ENCODE measurements at places on chromosomes 2 and 18.

- DNase-seq: no peak
These were observed 69.2 kb downstream of the ADD2 start for GRCh38 chr2:70698847-70699246.

DNA sequence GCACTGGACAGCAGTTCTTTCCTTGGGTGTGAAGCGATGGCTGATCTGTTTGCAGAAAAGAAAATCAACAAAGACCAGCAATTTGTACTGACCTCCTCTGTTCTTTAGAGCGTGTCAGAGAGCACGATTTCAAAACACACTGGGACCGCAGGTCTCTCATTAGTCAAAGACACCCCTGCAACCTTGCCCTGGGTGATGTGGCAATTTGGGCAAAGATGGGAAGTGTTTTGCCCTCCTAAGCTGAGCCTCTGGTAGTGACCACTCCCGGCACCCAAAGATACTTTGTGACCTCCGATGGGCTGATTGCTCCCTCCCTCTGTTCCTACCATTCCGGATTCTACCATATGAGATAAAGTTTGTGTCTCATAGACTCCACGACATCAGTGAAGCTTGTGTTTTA lies 18.2 kb upstream of the CLIP4 start:
- no peak for DNase-seq

DNA sequence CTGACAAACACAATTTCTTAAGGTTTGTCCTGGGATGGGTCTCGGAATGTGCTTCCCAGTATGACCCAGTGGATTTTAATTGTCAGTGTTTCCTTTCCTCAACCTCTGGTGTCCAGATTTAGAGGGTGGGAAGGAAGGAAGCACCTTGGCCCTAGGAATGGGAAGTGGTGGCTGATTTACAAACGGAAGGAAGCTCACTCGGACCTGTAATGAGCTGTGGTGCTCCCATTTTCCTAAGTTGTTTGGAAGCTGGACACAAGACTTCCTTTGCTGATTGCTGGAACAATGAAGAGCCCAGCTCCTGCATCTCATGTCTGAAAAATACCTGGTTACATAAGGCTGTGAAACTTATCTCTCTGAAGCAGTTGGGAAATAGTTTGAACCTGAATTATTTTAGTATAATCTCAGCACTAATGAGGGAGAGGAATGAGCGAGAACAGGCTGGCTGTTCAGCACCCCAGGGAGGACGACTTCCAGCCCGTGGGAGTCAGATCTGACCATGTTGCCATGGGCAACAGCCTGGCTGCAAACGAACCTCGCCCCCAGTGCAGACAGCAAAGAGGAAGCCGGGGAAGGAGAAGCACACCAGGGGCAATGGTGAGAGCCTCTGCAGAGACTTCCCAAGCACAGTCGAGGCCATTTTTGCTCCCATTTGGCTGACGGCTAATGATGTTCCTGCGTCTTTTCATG lies 74.4 kb upstream of the ASB18 start:
- peak; percentile 40 for DNase-seq

- DNase-seq: peak; percentile 61
These were observed 411.8 kb downstream of the MTX2 start for GRCh38 chr2:176680916-176681516.

DNA sequence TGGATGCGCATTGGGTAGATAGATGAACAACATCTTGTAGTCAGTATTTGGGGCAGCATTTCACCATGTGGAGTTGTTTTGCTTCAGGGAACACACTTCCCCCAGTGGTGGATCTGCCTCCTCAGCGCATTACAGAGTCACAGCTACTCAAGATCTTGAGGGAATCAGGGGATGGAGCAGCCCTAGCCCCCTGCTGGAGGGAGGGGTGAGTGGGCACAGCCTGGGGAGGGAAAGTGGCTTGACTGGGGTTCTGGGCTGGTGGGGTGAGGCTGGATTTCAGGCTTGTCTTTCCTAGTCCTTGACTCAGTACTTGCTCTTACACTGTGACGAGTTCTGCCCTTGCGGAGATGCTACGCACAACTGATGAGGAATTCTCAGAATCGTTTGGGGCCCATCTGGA lies 271.0 kb upstream of the HS6ST1 start:
- DNase-seq: no peak

Data from fibroblast of skin of back (primary cell).